Hepatocyte (in vitro differentiated cells): ENCODE measurements at places on chromosomes 7 and 10. TPM values are rescaled to one million over a fixed set of nuclear protein-coding genes. Genes with fewer than 3 reads are reported as not detected.

- no peak for DNase-seq
Observed at GRCh38 chr7:11969643-11970042, 137.6 kb upstream of the THSD7A start.

- DNase-seq: no peak
Observed at GRCh38 chr10:119406601-119407253, 135.8 kb downstream of the RGS10 start.

DNA sequence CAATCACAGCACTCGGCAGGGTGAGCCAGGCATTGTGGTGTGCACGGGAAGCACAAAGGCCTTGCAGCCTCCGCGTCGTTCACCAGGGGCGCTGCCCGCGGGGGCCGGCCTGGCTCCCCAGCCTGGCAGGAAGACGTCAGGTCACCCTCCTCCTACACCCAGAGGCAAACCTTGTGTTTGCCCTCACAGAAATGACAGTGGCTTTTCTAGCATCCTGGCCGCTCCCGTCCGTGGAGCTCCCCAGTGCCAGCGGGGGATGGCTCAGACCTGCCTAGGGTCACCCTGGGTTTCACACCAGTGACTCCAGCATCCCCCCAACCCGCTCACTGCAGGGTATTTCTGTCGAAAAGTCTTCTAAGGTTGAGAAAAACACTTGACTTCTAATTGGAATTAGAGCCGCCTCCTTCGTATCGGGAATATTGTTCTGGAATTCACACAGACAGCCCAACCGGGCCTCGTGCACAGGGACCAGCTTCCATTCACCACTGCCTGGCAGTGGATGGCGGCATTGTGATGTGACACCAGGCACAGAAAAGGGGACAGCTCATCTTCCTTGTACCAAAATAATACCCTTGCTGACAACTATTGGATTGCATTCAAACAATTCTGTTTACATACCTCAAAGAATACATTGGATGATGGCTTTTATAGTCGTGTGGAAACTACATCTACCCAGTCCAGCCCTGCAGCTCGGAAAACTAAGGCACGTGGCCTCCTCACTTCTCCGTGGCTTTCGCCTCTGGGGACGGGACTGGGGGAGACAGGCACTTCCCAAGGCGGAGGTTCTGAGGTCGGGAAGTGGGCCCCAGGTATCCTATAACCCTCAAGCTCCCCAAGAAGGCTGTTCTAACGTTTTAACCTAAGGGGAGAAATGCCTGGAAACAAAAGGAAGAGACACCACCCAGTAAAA lies 109.0 kb downstream of the EBF3 start:
- no peak for DNase-seq

DNA sequence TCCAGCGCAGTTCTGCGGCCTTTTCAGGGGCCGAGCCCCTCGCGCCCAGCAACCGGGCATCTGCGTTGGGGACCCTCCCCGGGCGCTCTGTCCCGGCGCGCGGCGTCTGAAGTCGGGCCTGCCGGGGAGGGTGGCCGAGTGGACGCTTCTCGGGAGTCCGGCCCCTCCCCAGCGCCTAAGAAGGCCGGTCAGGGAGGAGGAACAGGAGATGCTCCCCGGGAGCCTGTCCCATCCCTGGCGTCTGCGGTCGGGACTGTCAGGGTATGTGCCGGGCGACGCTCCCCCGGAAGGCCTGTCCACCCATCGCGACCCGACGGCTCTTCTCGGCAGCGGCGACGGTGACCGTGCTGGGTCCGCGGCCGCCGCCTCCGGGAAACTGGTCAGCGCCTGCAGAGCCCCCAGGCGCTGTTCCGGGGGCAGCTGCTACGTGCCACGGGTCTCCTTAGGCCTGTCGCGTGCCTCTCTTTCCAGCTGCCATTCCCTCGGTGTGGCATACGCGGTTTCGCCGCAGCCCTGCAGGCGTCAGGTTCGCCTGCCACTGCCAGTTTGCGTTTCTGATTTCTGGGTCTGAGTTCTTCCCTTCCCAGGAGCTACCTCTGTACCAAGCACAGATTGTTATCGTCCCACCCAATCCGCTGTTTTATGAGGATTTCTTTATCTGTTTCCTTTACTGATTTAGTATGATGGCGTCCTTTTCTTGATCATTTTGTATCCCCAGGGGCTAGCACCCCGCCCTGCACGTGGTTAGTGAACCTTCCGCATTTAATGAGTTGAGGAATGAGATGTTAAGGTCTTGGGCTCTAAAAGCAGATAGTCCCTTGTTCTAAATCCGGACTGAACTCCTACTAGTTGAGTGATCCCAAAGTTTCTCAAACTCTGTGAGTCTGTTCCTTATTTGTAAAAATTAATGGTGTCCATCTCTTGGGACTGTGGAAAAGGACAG lies 782 bp downstream of the IFIT5 start:
- DNase-seq: peak; percentile 62

- DNase-seq: no peak
Observed at GRCh38 chr10:21515361-21516241, 9.9 kb downstream of the SKIDA1 start.

DNA sequence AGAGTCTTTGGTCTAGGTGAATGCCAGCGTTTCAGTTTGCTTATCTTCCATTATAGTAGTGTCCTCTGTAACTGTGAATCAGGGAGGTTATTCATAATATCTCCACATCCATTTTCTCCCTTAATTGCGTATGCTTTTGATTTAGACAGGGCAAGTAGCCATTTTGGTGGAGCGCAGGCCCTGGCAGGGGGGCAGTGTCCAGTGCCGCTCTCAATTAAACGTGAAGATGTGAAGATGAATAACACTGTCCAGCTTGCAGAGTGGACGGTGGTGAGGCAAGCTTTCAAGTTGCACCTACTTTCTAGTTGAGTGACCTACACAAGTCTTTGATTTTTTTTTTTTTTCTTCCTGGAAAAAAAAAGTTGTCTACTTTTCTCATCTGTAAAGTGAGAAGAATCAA lies 4.5 kb downstream of the TSPAN14 start:
- no peak for DNase-seq

DNA sequence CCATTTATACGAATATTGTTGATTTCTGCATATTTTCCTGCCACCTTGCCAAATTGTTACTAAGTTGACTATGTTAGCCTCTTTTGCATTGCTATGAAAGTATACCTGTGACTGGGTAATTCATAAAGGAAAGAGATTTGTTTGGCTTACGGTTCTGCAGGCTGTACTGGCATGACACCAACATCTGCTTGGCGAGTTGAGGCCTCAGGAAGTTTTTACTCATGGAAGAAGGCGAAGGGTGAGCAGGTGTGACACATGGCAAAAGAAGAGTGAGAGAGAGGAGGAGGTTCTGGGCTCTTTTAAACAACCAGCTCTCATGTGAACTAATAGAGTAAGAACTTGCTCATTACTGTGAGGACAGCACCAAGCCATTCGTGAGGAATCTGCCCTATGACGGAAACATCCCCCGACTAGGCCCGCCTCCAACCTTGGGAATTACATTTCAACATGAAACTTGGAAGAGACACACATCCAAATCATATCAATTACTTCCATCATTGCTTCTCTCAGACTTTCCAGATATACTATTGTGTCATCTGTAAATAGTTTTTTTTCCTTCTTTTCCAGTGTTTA lies 8.4 kb downstream of the RALA start:
- no peak for DNase-seq

GRCh38 chr7:155721056-155721455 lies 76.6 kb downstream of the RBM33 start:
- no peak for DNase-seq

- DNase-seq: peak; percentile 62
Observed at GRCh38 chr7:101094791-101095375, 9.6 kb downstream of the TRIM56 start.

- peak; percentile 72 for DNase-seq
Observed at GRCh38 chr7:136086712-136087111, 109.6 kb upstream of the MTPN start.

DNA sequence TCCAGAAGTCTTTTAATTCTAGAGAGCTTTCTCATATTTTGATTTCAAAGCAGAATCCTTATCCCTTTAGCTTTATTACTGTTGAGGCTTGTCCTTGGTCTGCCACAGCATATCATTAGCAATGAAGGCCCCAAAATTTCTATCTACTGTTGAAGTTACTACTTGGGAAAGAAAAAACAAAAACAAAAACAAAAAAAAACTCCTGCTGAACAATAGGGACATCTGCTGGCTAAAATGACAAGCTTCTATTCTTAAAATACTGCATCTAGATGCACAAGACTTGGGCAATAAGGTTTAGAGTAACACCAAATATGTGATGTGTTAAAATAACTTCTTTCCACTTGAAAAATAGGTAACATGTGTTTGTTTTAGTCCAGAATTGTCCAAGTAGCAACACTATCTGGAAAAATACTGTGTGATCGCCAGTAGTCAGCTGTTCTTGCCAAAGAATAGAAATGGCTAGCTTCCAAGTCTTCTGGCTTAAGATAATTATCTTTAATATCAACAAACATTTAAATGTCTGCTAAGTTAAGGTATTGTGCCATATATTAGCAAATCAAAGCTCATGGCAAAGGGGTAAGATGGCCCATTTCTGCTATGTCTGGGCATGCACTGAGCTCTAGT lies 3.8 kb upstream of the DMTF1 start:
- peak; percentile 24 for DNase-seq

- DNase-seq: peak; percentile 56
Observed at GRCh38 chr10:19819419-19820033, 3.3 kb downstream of the PLXDC2 start.

GRCh38 chr7:7183061-7183837 lies 905 bp downstream of the C1GALT1 start:
- peak; percentile 75 for DNase-seq

DNA sequence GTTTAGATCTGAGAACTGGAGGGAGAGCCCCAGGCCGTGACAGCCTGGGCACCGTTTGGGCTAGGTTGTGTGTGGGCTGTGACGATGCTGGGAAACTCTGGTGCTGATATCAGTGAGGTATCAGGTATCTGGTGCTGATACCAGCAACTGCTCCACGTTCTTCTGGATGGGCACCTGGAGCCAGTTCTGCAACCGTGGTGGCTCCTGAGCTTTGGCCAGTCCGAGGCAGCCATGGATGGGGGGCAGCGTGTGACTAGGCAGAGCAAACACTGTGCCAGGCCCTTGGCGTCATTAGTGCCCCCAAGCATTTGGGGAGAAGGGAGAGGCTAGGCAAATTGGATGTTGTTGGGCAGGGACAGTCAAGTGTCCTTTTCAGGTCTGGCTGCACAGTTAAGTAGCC lies 57.9 kb downstream of the ZNF467 start:
- no peak for DNase-seq

GRCh38 chr10:30999070-30999712 lies 32.5 kb downstream of the ZNF438 start:
- peak; percentile 43 for DNase-seq

DNA sequence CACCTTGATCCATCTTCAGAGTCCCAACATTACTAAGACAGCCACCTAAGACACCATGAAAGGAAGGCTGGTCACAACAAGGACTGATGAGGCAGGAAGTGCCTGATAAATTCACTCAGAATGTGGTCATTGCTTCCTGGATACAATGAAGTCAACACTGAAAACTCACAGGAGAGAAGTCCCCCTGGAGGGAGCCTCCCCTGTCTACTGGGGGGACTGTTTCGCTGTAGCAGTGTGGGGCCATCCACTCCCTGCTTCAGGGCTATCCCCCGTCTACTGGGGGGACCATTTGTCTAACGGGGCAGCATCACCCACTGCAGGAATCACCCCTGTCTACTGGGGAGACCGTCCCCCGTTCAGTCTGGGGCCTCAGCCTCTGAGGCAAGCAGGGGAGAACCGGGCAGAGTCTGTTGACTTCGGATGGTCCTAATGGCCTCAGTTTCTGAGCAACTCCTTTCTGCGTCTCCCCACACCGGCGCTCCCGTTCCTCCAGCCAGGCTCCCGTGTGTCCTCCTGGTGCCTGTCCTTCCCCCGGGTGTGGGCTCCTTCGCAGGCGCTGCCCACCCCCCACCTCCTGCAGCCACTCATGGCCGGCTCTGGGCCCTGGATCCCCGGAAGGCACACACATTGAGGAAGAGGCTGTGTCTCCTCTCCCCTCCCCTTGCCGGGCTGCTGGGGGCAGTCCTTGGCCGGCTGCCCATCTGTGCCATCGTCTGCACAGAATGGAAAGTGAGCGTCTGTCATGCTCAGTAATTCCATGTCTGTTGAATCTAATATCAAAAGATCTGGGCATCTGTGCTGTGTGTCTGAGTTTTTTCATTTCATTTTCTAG lies 59.9 kb upstream of the DNAJB6 start:
- DNase-seq: no peak

GRCh38 chr7:97480772-97481390 lies 251.0 kb upstream of the TAC1 start:
- peak; percentile 19 for DNase-seq

DNA sequence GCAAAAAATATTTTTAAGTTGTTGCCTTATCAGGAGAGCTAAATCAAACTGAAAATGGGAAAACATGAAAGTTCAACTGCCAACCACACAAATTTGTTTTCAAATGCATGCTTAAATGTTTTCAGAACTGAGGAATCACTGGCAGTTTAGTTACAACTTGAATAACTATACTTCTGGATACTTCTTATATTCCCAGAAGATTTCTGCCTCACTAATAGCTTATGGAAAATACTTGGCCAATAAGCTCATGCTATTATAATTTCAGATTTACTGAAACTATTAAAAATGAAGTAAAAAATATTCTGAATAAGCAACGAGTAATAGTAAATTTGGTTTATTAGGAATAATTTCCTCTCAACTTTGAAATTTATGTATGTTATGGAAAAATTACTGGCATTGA lies 222.2 kb downstream of the CDK14 start:
- no peak for DNase-seq

DNA sequence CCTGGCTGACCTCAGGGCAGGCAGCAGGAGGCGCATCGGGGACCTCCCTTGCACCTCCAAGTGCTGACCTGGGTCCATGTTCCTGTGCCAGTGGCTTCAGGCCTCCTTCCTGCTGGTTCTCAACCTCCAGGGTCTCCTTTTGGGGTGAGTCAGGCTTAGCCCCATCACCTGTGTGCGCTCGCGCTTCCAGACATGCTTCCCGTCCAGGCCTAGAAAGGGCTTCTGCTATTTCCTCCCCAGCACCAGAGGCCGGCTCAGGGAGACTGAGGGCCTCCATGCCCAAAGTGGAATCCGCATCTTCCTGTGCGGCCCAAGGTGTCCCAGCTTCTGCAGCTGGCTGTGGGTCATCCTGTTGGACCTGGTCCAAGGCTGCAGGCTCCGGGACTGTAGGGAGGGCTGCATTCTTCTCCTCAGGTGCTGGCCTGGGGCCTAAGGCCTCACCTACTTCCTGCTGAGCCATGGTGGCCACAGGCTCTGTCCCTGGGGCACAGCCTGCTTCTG lies 5.9 kb downstream of the NACAD start:
- DNase-seq: no peak

DNA sequence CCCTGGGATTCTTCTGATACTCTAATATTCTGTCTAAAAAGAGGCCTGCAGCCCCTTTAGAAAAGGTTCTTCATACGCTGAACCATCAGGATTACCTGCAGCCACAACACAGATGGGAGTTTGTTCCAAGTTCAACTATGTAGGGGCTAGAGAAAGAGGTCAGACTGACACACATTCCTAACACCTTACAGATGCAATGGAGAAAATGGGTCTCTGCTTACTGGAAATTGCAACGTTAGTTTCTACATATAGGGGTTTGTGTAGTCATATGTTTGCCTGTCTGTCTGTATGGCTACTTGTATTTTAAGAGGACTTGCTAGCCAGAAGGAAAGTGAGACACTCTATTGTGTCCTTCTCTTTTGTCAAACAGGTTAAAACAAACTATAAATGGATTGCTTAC lies 618.5 kb downstream of the INHBA start:
- DNase-seq: no peak

The MINDY4 gene
- total RNA-seq: 3.1 and 6.3 TPM in 2 replicates

The GNGT1 gene
- total RNA-seq: not detected in 2 replicates

The PVRIG gene
- total RNA-seq: not detected in 2 replicates

The HMX2 gene
- total RNA-seq: not detected in 2 replicates

The VPS37D gene
- total RNA-seq: 4.3 and 5.6 TPM in 2 replicates

The MKRN1 gene
- 65.9 and 71.5 TPM in 2 replicates for total RNA-seq

The IMMP2L gene
- total RNA-seq: 9.1 and 17.6 TPM in 2 replicates

The UTF1 gene
- total RNA-seq: not detected in 2 replicates

The ECD gene
- total RNA-seq: 30.1 and 30.5 TPM in 2 replicates

The PLEKHS1 gene
- total RNA-seq: 0.23 TPM in 1 of 2 replicates, not detected in the other
